ENCODE measurements at places on chromosomes 6 and 20.

DNA sequence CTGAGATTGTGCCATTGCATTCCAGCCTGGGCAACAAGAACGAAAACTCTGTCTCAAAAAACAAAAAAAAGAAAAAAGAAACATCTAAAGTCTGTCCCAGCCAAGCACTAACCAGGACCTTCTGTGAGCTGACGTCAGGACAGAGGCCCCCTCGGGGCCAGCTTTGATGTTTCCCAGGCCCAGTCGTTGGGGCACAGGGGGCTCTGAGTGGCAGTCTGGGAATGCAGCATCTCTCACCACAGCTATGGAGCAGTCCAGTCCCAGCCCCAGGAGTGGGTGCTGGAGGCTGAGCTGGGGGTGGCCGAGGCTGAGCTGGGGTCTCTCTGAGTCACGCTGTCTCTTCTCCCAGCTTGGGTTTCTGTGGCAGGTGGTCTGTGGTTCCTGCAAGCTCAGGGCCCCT, 46.0 kb upstream of the SRF start:
- no peak for DNase-seq

DNA sequence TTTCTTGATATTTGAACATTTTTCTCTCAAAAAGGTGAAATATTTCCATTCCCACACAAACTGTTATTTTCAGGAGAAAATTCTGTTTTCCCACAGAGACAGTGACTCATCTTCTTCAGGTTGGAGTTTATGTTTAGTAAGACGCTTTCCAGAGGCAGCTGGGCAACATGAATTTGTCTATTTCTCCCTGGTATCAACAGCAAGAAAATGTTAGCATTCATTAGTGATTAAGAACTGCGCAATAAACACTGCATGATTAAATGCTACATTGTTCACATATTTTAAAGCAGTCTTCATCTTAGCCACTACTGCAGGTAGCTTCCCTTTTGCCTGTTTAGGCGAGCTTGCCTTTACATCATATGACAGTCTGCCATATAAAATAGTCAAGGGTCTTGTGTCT, 295.7 kb downstream of the C6orf118 start:
- no peak for DNase-seq

DNA sequence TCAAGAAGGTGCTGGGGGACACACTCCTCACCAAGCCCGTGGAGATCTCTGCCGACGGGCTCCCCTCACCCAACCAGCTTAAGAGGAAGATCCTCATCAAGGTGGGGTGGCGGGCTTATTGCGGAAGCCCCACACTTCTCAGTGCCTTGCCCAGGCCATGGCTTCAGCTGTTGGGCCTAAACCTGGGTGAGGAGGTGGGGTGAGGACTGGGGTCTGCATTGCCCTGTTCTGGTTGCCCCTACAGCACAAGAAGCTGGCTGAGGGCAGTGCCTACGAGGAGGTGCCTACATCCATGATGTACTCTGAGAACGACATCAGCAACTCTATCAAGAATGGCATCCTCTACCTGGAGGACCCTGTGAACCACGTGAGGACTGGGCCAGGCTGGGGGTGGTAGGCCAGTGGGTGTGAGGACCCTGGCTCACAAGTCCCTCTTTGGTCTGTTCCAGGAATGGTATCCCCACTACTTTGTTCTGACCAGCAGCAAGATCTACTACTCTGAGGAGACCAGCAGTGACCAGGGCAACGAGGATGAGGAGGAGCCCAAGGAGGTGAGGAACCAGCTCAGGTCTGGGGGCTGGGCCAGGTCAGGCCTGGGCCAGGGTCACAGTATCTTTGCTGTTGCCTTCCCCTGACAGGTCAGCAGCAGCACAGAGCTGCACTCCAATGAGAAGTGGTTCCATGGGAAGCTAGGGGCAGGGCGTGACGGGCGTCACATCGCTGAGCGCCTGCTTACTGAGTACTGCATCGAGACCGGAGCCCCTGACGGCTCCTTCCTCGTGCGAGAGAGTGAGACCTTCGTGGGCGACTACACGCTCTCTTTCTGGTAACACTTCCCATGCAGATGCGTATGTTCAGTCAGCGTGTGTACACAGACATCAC, 27.9 kb downstream of the PLCG1 start:
- DNase-seq = no peak

- DNase-seq = no peak
Observed at GRCh38 chr6:145032562-145033145, 702.7 kb downstream of the EPM2A start.

- DNase-seq = no peak
Observed at GRCh38 chr20:10270630-10271029, 52.0 kb downstream of the SNAP25 start.

DNA sequence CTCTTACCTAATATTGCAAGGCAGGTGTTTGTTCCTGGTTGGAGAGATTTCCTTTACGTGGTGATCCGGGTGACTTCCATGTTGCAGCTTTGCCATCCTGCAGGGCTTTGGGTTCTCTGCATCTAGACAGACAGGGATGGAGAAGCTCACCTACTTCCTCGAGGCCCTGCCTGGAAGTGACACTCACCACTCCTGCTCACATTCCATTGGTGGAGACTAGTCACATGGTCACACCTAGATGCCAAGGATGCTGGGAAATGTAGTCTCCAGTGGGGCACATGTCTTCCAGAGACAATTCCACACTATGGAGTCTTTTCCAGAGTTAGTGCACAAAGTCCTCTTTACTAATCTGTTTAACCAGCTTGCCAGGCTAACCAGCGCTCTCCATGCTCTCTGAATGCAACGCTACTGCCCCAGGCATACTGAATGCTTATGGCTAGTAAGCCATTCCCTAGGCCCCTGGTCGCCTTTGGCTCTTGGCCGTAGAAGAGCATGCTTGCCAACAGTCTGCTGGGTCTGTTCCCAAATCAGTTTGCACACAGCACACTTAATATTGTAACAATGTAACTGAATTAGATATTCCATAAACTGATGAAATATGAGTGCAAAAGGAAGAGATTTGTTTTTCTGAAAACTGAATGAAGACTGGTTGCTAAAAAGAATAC, 6.7 kb upstream of the KCNK15 start:
- DNase-seq = peak; percentile 22

- DNase-seq = no peak
Observed at GRCh38 chr6:151239603-151240035, at the start of gene AKAP12. TSS of gene AKAP12 (plus strand) at chr6:151239967. CDS start at chr6:151240563, 596 bp downstream.

DNA sequence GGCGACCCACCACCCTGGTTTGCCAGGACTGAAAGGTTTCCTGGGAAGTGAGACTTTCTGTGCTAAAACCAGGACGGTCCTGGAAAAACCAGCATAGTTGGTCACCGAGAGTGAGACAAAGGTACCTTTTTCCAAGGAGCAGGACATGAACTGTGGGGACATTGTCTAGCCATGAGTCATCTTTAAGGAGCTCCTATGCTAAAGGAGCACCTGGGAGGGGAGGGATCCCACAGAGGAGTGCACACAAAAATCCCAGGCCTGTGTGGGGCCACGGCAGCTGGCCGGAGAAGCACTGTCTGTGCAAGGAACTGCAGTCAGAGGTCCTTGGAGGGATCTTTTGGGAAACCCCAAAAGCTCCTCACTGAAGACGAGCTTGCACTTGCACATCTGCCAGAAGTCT, 109.1 kb upstream of the PLEKHG1 start:
- DNase-seq = no peak

- no peak for DNase-seq
Observed at GRCh38 chr20:16537918-16538317, 35.3 kb downstream of the KIF16B start.

DNA sequence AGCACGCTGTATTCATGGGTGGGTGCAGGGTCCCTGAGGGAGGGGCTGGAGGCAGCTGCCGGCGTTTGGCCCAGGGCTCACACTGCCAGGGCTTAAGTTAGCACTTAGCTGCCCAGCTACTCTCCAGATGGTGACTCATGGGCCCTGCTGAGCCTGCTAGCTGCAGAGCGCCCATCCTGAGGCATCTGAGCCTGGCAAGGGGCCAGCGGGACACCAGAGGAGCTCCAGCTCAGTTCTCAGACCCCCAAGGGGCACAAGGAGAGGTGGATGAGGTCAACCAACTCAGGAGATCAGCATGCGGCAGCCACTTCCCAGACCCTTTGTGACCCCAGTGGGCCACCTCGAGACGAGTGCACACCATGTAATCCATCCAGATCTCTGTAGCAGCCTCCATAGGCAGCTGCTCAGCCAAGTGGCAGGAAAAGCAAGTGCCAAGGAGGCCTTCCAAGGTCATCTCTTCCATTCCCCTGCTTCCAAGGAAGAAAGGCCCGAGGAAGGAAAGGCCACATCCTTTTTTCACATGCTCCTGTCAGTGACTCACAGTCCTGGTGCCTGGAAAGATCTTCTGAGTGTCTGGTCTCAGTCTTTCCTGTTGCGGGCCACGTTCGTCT, 35.3 kb downstream of the FOXP4 start:
- DNase-seq = no peak

GRCh38 chr6:31727717-31728671, 1.1 kb downstream of the DDAH2 start:
- no peak for DNase-seq

- DNase-seq = no peak
Observed at GRCh38 chr6:170294298-170294730, 3.4 kb upstream of the DLL1 start.

DNA sequence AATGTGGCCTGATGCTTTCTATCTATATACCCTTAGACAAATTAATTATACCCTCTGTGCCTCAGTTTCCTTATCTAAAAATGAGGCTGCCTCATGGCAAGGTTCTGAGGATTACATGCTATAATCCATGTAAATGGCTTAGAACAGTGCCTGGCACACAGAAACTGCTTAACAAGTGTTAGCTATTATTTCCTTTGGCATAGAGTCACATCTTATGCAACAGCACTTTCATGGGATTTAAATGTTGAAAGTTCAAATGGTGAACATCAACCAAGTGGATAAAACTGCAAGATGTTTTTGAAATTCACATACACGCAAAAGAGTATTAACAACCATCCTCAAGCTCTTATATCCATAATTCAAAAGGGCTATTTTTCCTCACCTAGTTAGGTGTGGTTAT, 202.8 kb upstream of the JAG1 start:
- no peak for DNase-seq

GRCh38 chr6:26536571-26537159, 1.5 kb upstream of the HMGN4 start:
- DNase-seq = no peak

- no peak for DNase-seq
Observed at GRCh38 chr6:1230689-1231605, 81.0 kb upstream of the FOXQ1 start.

GRCh38 chr6:148817689-148818088, 70.9 kb downstream of the UST start:
- no peak for DNase-seq

DNA sequence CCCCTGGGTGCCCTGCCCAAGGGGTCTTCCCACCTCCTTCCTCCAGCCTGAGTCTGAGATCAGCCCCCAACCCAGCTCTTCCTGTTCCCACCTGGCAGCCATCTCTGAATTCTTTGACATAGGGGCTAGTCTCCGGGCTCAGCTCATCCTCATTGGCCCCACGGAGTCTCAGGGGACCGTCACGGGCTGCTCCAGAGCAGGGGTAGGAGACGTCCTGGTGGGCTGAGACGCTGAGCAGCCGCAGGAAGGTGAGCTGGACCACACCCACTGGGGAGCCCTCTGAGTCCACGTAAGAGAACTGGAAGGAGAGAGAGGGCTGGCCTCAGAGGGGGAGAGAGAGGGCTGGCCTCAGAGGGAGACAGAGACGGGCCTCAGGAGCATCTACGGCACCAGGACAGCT, 28.1 kb downstream of the COL11A2 start:
- DNase-seq = no peak

DNA sequence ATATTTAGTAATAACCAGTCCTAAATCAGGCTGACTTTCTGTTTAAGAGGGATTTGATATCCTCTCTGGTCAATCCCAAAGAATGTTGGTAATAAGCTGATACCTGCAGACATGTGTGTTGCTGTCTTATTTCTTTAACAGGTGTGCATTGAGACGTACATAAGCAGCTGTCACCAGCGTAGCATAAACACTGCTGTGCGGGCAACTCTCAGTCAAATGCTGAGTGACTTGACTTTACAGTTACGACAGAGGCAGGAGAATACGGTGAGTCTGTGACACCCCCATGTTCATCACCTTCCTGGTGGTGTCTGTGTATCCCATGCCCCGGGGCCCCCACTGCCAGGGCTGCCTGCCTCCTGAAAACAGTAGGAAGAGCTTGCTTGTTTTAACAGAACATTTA, 20.1 kb upstream of the PBOV1 start:
- no peak for DNase-seq

- no peak for DNase-seq
Observed at GRCh38 chr6:167000759-167001158, 1.6 kb downstream of the CEP43 start.

- DNase-seq = peak; percentile 15
Observed at GRCh38 chr6:160667639-160668481, 3.8 kb upstream of the LPA start.

DNA sequence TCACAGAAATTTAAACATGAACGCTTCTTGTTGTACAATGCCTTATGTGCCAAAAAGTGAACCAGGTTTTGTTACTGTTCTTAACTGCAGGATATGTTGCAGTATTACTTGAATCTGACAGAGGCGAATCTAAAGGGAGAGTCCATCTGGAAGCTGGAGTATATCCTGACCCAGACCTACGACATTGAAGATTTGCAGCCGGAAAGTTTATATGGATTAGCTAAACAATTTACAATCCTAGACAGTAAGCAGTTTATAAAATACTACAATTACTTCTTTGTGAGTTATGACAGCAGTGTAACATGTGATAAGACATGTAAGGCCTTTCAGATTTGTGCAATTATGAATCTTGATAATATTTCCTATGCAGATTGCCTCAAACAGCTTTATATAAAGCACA, 19.9 kb downstream of the SMPDL3A start:
- DNase-seq = no peak

GRCh38 chr20:32539026-32539816, 45.9 kb downstream of the NOL4L start:
- DNase-seq = no peak

All from GM18507 (cell line).